Glutamatergic neuron (in vitro differentiated cells): ENCODE measurements at places on chromosomes 12 and 14.
A peak's percentile ranks its signal among the peaks of the same experiment; 100 is the strongest.

GRCh38 chr12:55683676-55684075 is 24.0 kb downstream of the ITGA7 start:
- DNase-seq = no peak

DNA sequence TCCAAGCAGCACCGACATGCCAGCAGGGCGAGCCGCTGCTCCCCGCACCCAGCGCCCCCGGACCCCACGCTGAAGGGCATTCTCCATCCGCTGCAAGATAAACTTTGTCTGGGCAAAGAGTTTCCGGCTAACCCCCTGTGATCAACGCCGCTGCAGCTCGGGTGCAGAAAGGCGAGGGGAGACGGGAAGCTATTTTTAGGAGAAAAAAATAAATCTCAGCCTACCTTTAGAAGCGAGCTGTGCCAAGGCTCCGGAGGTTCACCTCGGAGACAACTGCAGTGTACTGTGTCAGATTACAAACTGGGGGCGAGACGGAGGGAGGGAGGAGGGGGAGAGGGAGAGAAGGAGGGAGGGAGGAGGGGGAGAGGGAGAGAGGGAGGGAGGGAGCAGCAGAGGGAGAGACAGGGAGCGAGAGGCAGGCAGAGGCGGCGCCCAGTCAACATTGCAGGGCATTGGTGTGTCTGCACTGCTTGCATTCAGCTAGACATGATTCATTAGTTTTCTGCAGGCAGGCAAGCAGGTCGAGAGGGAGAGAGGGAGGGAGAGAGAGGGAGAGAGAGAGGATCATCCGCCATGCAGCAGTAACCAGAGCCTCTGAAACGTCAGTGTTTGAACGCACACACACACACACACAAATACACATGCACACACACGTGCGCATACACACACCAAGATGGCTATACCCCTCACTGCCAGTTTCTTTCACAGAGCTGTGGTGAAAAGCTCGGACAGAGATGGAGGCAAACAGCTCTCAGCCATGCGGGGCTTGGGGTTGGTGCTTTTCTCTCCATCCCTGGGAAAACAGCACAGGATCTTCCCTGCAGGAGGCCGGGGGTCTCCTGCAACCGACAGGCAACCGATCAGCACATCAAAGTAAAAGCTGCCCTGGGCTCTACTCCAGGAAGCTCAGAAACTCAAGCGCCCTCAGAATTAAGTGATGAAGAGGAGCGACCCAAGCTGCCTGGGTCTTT is at the start of gene RIMBP2:
Gene RIMBP2 (minus strand): TSS at position 302 of the 971 bp plus-strand sequence. CDS start 237,286 bp downstream, outside the sequence.
- peak; percentile 65 for DNase-seq

DNA sequence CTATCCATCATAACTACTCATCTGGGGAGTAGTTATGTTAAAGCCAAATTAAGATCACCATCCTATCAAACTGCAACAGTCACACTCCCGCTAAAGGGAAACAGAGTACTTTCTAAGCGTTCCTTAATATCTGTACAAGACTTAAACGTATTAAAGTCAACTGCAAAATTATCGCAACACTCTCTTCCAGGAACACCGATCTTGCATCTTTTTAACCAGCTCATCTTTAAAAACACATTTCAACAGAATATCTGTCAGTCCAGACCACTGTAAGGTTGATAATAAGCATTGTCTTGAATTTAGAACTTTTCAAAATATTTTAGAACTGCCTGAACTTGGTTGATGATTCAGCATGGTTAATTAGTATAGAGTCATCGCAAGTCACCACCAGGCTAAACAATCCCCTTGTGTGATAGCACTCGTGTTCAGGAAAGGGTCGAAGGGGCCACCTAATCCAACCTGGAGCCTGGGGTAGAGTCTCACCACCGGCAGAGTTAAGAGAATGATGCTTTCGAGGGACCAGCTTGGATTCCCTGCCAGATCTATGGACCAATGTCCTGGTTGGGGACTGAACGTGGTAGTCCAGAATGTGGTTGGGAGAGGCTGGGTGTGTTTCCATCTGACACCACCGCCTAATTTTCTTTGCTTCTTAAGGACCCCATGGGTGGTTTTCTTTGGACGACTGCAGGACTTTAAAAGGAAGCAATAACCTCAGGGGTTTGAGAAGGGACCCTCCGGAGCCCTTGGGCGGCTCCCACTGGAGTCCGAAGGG is 890 bp downstream of the SPTLC2 start:
- DNase-seq = no peak

DNA sequence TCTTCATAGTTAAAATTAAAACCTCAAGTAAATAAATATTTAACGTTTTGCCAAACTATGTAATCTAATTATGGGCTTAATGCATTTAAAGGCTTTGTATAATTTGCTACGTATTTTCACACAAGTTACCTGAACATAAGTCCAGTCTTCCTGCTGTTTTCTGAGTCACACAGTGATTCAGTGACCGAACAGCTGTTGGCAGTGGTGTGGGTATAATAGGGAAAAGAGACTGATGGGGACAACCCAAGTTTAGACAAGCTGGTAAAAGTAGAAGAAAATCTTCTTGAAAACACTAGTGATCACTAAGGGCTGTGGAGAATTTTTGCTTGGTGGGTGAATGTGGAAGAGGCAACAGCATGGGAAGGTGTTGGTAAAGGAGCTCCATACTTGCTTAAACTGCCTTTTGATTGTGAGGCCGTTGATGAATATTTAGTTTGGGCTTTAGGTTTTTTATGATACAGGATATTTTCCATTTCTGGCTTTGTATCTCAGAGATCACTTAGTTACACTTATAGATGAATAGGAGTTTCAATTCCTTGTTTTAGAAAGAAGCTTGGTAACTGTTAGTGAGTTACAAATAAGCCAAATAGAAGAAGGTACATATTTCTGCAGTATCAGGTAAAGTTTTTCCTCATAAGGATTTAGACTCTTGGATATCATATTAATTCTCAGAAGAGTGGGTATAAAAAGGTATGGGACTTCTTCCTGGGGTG is 23.9 kb downstream of the LRRK2 start:
- DNase-seq = no peak

DNA sequence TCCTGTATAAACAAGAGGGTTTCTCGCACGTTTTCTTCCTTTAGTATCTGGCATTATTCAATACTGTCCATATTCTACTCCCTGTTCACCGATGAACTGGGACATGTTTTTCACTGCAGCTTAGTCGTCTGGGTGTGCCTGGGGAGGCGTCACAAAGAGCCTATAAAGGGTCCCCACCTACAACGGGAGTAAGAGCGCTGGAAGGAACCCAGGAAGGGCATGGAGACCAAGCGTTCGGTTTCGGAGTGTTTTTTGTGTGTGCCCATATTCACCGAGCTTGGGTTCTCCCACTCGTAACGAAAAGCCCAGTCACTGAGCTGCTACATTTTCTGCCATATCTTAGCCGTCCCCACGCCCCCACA is 592 bp upstream of the USP15 start:
- no peak for DNase-seq

DNA sequence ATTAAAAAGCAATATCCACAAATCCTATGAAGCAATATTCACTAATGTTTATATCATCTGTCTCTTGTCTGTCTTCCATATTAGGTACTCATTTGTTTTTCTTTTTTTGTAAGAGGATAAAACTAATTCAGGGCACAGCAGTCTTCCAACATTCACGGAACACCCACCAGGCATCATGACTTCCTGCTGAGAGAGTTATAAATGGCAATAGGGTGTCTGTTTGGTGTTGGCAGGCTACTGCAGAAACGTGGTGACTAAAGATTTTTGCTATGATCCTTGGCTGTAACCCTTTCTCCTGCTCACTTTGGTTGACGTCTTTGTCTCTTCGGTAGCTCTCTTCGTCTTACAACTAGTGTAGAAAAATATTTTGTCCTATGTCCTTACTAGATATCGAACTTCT is 860.6 kb upstream of the MGAT4C start:
- DNase-seq = no peak

GRCh38 chr14:99431986-99432385 is 48.7 kb downstream of the SETD3 start:
- no peak for DNase-seq

DNA sequence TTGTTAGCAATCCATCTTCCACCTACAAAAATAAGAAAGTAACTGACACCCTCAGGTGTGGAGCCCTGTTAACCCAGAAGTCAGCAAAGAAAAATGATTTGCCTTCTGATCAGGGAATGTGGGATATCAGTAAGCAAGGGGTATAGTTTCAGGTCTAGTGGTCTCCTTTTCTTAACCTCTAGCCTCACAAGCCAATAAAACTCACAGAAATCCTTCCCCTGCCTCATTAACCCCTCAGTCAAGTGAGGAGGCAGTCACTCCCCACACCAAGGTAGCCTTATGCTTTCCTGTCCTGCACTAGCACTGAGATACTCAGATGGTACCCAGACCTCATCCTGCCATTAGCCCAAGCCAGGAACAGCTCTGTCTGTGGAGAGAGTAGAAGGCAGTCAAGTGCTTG is 103.4 kb upstream of the VASH1 start:
- no peak for DNase-seq

DNA sequence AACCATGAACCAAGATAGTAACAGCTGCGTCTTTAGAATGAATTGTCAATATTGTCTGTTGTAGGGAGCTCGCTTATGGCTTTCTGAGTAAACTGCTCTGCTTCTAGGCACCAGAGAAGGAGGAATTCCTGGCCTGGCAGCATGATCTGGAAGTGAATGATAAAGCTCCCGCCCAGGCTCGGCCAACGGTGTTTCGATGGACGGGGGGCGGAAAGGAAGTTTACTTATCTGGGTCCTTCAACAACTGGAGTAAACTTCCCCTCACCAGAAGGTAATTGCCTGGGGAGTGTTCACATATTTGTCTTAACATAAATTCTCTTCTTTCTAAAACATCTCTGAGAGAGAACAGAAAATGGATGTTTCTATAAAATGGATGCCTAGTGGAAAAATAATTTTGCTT is 4.3 kb downstream of the PRKAB1 start:
- DNase-seq = no peak

- DNase-seq = no peak
Observed at GRCh38 chr14:102902086-102902485, 20.4 kb upstream of the AMN start.

GRCh38 chr14:99075771-99076375 is 196.1 kb downstream of the BCL11B start:
- no peak for DNase-seq

GRCh38 chr12:120258323-120258896 is 7.1 kb downstream of the PXN start:
- DNase-seq = no peak

GRCh38 chr12:5262885-5263284 is 169.0 kb upstream of the NTF3 start:
- no peak for DNase-seq

GRCh38 chr12:1972856-1973317 is 31.4 kb downstream of the DCP1B start:
- no peak for DNase-seq

GRCh38 chr14:102220031-102220430 is 80.3 kb downstream of the WDR20 start:
- no peak for DNase-seq

GRCh38 chr14:73776194-73776537 is 62.0 kb upstream of the PNMA1 start:
- no peak for DNase-seq

DNA sequence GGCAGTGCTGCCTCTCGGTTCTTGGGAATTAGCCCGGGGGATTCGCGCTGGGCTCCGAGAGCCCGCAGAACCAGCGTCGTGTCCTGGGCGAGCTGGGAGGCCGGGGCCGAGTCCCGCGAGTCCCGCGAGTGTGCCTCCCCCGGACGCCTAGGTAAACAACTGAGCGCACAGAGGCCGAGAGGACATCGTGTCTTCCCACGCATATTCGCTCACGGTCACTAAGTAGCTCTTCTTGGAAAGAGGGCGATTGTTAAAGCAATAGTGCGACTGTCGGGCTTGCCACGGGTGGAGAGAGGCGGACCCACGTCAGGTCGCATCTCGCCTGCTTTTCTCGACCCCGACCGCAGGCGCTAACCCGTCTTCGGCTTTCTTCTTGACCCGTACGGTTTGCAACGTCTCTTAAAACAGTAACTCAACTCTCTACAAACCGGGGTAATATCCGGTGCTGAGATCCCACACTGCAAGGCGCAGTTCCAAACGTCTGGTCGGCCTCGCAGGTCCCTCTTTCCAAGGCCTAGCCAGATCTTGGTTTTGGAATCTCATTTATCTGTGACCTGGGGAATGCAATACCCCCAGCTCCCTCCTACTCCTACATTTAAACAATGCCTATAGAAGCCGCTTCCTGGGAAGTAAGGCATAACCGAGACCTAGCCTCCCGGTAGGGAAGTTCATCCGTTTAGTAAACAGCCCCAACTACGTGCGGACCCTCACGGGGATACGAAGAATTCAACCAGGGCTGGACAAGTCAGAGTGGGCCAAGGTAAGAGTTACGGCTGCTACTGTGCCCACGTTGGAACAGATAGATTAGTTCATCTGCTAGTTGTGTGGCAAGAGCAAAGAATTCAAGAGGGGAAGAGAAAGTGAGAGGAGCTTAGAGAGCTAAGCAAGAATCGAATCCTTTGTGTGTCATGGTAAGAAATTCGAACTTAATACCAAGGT is 736 bp upstream of the PHLDA1 start:
- DNase-seq = peak; percentile 25
